ENCODE measurements at places on chromosomes 3 and 15. TPM values are rescaled to one million over a fixed set of nuclear protein-coding genes. Genes with fewer than 3 reads are reported as not detected.

DNA sequence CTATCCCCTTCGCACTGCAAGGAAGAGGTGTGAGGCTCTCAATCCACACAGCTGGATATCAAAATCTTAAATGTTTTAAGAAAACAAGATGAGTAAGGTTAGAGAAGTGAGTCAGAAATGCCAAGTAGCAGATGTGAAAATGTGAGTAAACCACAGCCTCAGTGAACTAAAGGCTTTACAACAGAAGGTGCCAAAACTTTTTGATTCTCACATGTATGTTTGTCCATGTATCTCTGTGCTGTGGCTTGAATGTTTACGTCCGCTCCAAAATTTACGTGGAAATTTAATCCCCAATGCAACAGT lies 126.8 kb upstream of the PFN2 start:
- DNase-seq, result no peak

GRCh38 chr3:177041021-177041729 lies 156.1 kb downstream of the TBL1XR1 start:
- no peak for DNase-seq

DNA sequence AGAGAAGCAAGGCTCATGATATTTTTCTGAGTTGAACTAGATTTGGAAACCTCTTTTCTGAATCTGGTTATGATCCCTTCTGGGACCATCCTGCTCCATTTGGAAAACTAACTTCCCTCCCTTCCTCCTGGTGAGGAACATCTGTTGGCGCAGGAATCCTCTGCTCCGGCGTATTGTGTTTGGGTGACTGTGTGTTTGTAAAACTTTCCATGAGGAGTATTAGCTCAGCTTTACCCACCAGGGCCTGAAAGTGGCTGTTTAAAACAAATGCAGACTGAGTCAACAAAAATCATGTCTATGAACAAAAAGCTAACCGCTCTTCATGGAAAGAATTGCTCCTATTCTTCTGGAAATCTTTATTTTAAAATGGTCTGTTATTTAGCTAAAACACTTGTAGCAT lies 17.7 kb downstream of the STARD9 start:
- DNase-seq, result no peak

- no peak for DNase-seq
These were observed 38.1 kb upstream of the TMC3 start for GRCh38 chr15:81411969-81412633.

DNA sequence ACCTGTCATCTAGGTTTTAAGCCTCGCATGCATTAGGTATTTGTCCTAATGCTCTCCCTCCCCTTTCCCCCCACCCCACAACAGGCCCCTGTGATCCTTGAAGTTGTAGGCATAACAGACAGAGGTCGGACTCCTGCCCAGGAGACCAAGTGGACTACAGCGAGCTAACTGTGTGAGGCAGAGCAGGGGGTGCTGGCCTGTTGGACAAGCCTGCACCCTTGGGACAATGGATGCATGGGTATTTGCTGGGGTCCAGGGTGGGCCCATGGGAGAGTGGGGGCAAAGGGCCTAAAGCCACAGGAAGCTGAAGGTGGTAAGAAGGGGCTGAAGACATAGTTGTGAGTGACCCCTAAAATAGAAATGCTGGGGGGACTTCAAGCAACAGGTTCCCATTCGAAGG lies 2.5 kb downstream of the PLCB2 start:
- no peak for DNase-seq

KNG1 gene
- not detected for polyA plus RNA-seq

GRCh38 chr3:57444469-57444868 lies 99.7 kb downstream of the DNAH12 start:
- DNase-seq, result no peak

ATP10A gene
- polyA plus RNA-seq, result 0.14 TPM

UBR1 gene
- 5.7 TPM for polyA plus RNA-seq

DNA sequence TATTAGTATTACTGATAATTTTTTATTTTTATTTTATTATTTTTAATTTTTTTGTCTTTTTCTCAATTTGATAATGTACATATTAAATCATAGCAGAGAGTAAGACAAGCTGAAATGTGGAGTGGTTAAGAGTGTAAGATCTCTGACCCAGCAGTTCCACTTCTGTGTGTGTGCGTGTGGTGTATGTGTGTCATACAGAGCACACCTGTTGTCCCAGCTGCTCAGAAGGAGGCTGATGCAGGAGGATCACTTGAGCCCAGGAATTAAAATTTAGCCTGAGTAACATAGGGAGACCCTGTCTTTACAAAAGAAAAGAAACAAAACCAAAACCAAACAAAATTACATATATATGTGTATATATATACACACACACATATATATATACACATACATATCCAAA lies 1.4 kb upstream of the CIDEC start:
- no peak for DNase-seq

SLC12A1 gene
- polyA plus RNA-seq, result 0.05 TPM

Measured in pancreas (tissue), 10 donors.